ENCODE measurements at places on chromosomes 12 and 14. TPM values are rescaled to one million over a fixed set of nuclear protein-coding genes. Genes with fewer than 3 reads are reported as not detected.

DNA sequence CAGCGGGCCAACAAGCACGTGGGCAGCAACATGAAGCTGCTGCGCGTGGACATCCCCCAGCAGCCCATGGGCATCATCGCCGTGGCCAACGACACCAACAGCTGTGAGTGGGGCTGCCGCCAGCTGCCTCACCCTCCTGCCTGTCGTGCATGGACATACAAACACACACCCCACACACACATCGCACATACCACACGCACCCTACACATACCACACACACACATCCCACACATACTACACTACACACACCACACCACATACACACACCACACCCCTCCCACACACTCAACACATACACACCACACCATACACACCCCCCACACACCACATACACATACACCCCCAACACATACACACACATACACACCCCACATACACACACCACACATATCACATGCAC is 25.2 kb upstream of the NXPH4 start:
- ATAC-seq: no peak

GRCh38 chr12:132747395-132747794 is 14.2 kb downstream of the ANKLE2 start:
- no peak for ATAC-seq

- ATAC-seq: no peak
Measured at GRCh38 chr12:94205822-94206221, 57.4 kb downstream of the PLXNC1 start.

DNA sequence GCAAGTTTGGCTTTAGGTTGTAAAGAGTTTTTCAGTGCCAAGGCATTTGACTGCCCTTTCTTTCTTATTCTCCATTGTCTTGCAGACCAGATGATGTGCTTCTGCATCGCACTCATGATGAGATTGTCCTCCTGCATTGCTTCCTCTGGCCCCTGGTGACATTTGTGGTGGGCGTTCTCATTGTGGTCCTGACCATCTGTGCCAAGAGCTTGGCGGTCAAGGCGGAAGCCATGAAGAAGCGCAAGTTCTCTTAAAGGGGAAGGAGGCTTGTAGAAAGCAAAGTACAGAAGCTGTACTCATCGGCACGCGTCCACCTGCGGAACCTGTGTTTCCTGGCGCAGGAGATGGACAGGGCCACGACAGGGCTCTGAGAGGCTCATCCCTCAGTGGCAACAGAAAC is 64.3 kb downstream of the KCNMB4 start:
- ATAC-seq: no peak

GRCh38 chr12:94429633-94430032 is 30.0 kb downstream of the CEP83 start:
- no peak for ATAC-seq

- ATAC-seq: no peak
Measured at GRCh38 chr14:39434401-39434800, 2.2 kb upstream of the FBXO33 start.

- no peak for ATAC-seq
Measured at GRCh38 chr14:79186523-79186922, 1016.4 kb downstream of the NRXN3 start.

GRCh38 chr14:42214981-42215491 is 608.4 kb downstream of the LRFN5 start:
- ATAC-seq: peak; percentile 30

DNA sequence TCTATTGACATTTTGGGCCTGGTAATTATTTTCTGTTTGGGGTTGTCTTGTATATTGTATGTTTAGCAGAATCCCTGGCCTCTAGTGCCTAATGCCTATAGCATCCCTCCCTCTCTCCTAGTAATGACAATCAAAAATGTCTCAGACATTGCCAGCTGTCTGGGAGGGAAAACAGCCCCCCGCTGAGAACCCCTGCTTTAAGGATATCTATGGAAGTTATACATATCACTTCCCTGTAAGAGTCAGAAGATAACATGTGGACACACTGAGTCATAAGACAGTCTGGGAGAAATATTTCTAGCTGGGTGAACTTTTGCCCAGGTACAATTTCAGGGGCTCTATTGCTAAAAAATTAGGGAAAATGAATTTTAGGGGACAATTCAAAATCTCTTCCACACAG is 255.0 kb downstream of the PAWR start:
- ATAC-seq: no peak

DNA sequence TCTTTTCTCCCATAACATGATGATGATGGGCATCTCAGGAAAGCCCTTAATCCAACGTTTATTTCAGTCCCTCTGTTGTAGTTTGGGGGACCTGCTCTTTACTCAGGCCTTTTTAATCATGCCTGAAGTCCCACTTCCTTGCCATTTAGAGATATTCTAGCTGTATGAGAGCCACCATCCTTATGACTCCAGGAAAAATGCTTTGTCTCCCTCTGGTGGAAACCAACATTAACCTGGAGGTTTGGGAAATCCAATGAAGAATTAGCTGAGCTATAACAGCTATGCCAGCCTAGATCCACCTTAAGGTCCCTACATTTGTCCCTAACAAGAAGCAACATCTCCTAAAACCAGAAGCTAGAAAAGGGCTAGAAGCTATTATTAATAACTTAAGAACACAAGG is 1399.1 kb downstream of the LRFN5 start:
- ATAC-seq: no peak

GRCh38 chr14:101932673-101933072 is 31.7 kb upstream of the DYNC1H1 start:
- peak; percentile 10 for ATAC-seq

- no peak for ATAC-seq
Measured at GRCh38 chr14:101780390-101780789, 18.9 kb downstream of the PPP2R5C start.

DNA sequence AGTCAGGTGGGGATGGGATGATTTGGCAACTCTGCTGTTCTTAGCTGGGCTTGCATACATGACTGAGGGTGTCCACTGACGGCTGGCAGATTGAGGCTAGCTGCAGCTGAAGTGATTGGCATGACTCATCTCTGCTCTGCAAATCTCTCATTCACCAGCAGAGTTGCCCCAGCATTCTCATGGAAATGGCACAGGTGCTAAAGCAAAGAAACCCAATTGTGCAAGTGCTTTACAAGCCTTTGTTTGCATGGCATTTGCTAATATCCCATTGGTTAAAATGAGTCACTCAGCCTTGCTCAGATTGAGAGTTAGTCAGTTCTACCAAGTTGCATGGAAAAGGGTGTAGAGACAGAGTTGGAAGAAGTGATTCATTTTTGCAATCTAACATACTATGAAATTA is 389.7 kb upstream of the FAR2 start:
- peak; percentile 97 for ATAC-seq

DNA sequence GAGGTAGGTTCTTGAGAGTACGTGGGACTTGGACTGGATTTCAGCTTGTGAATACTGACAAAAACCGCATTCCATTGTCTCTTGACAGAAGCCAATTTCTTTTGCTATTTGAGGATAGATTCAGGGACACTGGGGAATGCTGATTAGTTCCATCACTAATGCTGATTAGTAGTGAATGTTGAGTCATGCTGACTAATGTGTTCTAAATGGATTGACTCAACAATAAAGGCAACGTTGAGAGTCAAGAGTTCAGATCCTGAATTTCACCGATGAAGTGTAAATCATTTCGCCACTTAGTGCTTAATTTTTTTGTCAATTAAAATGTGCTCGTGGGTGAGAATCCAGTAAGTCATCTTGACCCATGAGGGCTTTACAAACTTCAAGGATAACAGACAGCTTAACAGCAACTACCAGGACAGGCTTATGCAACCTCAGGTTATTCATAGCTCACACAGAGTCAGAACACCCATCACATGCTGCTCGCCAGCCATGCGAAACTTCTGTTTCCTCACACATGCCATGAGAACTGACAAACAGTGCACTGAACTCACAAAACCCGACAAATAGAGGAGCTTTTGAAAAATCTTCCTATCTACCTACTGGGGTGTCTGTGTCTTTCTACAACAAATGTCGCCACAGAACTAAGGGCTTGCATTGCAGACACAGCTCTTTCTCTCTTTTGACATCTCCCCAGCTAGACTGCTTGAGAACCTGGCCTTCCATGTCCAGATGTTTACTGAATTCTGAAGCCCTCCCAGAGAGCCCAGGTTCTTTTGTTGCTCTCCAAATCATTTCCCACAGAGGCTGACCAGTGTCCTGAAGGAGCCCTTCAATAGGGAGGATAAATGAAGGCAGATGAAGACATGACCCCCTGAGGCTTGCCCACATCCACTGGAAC is 316.4 kb downstream of the ZFP36L1 start:
- ATAC-seq: peak; percentile 94

GRCh38 chr12:105580821-105581352 is 250.4 kb downstream of the C12orf75 start:
- ATAC-seq: no peak

DNA sequence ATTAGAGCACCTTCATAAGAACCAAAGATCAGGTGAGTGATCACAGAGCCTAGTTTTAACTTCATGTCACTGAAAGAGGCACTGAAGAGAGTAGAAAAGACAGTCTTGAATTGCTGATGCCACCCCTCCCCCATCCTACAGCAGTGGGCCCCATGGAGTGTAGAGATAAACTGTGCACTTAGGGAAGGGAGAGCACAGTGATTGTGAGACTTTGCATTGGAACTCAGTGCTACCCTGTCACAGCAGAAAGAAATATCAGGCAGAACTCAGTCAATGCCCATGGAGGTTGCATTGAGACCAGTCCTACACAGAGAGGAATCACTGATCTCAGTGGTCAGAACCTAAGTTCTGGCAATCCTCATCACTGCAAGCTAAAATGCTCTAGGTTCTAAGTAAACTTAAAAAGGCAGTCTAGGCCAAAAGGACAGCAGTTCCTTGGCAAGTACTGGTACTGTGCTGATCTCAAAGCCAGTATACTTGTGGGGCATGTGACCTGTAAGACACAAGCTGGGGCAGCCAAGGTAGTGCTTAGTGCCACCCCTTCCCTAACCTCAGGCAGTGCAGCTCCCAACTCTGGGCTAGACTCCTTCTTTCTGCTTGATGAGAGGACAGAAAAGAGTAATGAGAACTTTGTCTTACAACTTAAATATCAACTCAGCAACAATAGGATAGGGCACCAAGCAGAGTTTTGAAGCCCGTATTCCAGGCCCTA is 94.1 kb downstream of the FSCB start:
- no peak for ATAC-seq

DNA sequence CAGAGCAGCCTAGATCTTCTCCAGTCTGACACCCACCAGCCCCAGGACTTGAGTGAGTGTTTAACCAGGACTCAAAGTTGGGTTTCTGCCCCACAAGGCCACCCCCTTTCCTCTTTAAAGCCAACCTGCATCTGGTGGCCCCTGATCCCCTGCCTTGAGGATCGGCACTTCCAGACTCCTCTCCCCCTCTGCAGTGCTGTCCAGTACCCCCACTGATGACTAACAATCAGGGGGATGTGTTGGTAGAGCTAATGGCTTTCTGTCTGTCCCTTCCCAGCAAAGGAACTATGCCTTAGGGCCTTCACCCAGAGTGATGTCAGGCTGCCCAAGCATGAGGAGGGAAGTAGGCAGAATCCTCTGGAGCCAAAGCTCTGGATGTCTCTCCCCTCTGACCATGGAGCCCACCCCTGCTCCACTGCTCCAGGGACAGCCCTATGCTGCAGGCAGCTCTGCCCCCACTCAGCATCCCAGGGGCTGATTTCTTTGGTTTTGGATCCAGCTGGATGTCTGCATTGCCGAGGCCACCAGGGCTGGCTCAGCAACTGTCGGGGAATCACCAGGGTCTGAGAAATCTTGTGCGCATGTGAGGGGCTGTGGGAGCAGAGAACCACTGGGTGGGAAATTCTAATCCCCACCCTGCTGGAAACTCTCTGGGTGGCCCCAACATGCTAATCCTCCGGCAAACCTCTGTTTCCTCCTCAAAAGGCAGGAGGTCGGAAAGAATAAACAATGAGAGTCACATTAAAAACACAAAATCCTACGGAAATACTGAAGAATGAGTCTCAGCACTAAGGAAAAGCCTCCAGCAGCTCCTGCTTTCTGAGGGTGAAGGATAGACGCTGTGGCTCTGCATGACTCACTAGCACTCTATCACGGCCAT is 42.9 kb downstream of the DAD1 start:
- no peak for ATAC-seq

GRCh38 chr14:61636291-61636690 is 59.0 kb upstream of the HIF1A start:
- ATAC-seq: no peak

GRCh38 chr14:22427771-22428231 is 161.2 kb downstream of the DAD1 start:
- peak; percentile 78 for ATAC-seq

DNA sequence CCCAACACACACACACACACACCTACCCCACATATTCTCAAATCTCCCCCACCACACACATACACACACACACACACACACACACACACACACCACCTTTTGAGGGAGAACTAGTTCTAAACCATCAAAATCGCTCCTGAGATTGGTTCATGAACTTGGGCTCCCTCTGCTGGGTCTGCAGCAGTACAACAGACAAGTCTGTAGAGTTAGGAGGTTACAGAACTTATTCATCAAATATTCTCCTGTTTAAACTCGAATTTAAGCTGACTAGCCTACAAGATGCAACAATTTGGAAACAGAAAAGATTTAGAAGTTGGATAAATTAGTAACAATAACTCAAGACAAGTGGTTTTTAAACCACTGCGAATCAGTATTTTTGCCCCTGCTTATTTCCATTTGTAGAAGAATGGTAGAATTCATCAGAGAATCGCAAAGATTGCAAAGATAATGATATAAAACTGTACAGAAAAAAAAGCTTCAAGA is 136.4 kb upstream of the USP15 start:
- peak; percentile 77 for ATAC-seq

GRCh38 chr12:72074065-72074464 is 135.4 kb downstream of the TPH2 start:
- no peak for ATAC-seq

GRCh38 chr12:48291511-48291910 is 59.2 kb downstream of the ZNF641 start:
- no peak for ATAC-seq

The TTC9 gene
- 4.7 TPM for total RNA-seq

The GPR84 gene
- 0.73 TPM for total RNA-seq

The ALDH6A1 gene
- 9.1 TPM for total RNA-seq

The TMEM233 gene
- total RNA-seq: 0.19 TPM

The KRT78 gene
- 1.5 TPM for total RNA-seq

The HPD gene
- not detected for total RNA-seq

The FOXA1 gene
- total RNA-seq: 47.4 TPM

The SPPL3 gene
- 8.6 TPM for total RNA-seq

The CLEC6A gene
- total RNA-seq: not detected

The CEP170B gene
- 8.6 TPM for total RNA-seq

The GALNT6 gene
- total RNA-seq: 0.21 TPM

The SYNDIG1L gene
- 0.33 TPM for total RNA-seq

The OR6C65 gene
- not detected for total RNA-seq
